ENCODE measurements at places on chromosomes 1 and 21. TPM values are rescaled to one million over a fixed set of nuclear protein-coding genes. Genes with fewer than 3 reads are reported as not detected.

DNA sequence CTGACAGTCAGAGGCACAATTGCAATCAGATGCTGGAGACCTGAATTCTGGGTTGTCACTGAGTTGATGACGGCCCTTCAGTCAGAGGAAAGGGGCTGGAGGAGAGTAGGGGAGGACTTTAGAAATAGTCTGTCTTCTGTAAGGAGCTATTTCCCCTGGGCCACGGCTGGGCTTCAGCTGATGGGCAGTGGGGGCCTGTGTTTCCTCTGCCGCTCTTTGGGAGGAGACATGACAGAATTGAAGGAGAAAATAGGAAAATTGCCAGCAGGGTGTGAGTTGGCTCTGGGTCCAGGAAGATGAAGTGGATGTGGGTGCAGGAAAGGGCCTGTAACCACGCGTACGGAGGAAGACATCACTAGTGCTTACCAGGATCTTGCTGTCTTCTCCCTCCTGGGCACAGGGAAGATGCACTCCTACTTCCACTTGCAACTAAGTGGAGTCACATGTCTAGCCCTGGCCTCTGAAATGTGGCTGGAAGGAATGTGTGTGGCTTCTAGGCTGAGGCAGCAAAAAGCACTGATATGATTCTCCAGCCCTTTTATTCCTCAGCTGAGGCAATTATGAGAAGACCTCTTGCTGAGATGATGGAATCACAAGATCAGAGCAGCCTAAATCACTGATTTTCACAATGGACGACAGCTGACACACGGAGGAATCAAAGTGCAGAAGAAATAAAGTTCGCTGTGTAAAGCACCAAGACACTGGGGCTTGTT lies 250.0 kb downstream of the GRIK3 start:
- no peak overlapping the region for H3K4me3 ChIP-seq
- H3K4me1 ChIP-seq: no peaks in the 10 kb centered on the region
- H3K27me3 ChIP-seq: peaks cover 20% of the 10 kb centered on the region
- H3K27ac ChIP-seq: no peak overlapping the region
- DNase-seq: no peak
- no peaks in the 10 kb centered on the region for H3K36me3 ChIP-seq

GRCh38 chr1:10339036-10339567 lies 59.8 kb upstream of the PGD start:
- no peaks in the 10 kb centered on the region for H3K27me3 ChIP-seq
- no peak for DNase-seq
- H3K27ac ChIP-seq: no peak overlapping the region
- peaks cover 60% of the 10 kb centered on the region for H3K36me3 ChIP-seq
- peaks cover 8% of the 10 kb centered on the region for H3K4me1 ChIP-seq
- H3K4me3 ChIP-seq: no peak overlapping the region

DNA sequence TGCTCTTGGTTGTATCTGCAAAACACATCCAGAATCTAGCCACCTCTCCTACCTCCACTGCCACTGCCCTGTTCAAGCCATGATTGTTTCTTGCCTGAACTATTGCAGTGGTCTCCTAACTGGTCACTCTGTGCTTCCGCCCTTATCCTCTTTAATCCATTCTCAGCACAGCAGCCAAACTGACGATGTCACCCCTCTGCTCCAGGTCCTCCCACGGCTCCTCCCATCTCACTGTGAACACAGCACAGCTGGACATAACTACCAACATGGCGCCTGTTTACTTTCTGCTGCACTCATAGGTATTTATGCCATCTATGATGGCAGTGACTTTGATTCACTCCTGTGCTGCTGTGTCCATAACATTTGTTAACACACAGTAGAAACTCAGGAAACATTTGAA lies 406.7 kb downstream of the DISC1 start:
- H3K27me3 ChIP-seq: peaks cover 12% of the 10 kb centered on the region
- no peaks in the 10 kb centered on the region for H3K36me3 ChIP-seq
- peaks cover under 1% of the 10 kb centered on the region for H3K4me1 ChIP-seq
- no peak for DNase-seq
- H3K4me3 ChIP-seq: no peak overlapping the region

- no peak overlapping the region for H3K27ac ChIP-seq
- no peak for DNase-seq
- peaks cover 11% of the 10 kb centered on the region for H3K4me1 ChIP-seq
- no peaks in the 10 kb centered on the region for H3K27me3 ChIP-seq
Measured at GRCh38 chr21:46253610-46254124, 25.1 kb upstream of the LSS start.

DNA sequence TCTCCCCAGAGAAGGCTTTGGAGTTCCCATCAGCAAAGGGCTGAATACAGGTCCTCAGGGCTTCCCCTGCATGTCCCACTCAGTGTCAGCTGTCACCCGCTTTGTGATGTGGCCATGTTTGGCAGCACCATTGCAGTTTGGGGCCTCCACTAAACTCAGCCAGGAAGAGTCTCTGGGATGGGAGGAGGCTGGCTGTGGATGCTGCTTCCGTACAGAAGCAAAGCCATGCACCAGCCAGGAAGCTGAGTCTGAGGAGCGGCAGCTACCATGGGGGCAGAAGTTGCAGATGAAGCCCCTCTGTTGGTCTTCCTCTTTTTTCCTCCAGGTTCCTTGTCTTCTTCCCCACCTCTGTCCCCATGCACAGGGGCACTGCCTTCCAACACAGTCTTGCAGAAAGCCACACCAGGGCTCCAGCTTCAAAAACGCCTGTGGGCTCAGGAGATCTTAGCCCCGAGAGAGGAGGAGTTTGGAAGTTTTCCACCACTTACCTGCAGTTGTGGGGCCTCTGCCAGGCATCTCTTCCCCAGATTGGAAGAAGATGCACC lies 416.8 kb downstream of the NPHP4 start:
- H3K4me3 ChIP-seq: no peak overlapping the region
- no peak overlapping the region for H3K27ac ChIP-seq
- no peaks in the 10 kb centered on the region for H3K4me1 ChIP-seq
- no peaks in the 10 kb centered on the region for H3K36me3 ChIP-seq
- H3K27me3 ChIP-seq: peaks cover 56% of the 10 kb centered on the region

DNA sequence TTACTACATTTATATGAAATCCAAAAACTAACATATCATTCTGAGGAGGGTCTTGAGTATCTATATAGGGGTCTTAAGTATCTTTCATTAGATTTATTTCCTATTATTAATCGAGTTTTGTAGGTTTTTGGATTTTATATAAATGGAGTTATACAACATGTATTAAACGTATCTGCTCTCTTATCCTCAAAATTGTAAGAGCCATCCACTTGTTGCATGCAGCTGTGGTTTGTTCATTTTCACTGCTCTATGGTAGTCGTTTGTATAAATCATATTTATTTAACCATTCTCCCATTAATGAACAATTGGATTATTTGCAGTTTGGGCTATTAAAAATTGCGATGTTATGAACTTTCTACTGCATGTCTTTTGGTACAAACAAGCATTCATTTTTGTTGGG lies 97.1 kb downstream of the ENAH start:
- peaks cover 8% of the 10 kb centered on the region for H3K4me1 ChIP-seq
- H3K4me3 ChIP-seq: no peak overlapping the region
- H3K27me3 ChIP-seq: no peaks in the 10 kb centered on the region
- peaks cover 35% of the 10 kb centered on the region for H3K36me3 ChIP-seq

DNA sequence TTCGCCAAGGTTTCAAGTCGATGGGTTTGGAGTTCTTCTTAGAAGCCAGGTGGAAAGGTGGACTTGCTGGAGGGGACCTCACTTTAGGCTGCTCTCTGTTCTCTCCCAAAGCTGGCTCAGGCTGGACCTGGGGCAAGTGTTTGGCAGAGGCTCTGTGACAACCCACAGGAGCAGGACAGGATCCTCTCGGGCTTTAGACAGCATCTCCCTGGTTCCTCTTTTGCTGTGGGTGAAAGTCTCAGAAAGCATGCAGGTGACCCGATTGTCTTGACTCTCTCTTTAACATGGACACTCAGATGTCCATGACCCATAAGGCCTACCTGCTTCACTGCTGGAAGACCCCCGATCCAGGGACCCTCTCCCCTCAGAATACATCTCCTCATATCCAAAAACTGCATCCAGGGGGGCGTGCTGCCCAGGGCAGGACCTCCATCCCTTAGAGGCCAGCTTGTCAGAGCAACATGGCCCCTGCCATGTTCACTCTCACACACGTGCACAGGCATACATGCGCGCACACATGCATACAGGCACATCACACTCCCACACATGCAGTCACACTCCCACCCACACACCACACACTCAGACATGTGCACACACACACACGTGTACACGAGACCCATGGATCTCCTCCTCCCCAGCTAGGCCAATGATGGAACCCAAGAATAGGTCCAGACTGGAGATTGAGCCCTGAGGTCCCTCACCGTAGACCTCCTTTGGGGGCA lies 21.3 kb downstream of the MRPL37 start:
- peaks cover 48% of the 10 kb centered on the region for H3K36me3 ChIP-seq
- DNase-seq: no peak
- no peaks in the 10 kb centered on the region for H3K27me3 ChIP-seq
- H3K4me1 ChIP-seq: no peaks in the 10 kb centered on the region
- H3K4me3 ChIP-seq: no peak overlapping the region

DNA sequence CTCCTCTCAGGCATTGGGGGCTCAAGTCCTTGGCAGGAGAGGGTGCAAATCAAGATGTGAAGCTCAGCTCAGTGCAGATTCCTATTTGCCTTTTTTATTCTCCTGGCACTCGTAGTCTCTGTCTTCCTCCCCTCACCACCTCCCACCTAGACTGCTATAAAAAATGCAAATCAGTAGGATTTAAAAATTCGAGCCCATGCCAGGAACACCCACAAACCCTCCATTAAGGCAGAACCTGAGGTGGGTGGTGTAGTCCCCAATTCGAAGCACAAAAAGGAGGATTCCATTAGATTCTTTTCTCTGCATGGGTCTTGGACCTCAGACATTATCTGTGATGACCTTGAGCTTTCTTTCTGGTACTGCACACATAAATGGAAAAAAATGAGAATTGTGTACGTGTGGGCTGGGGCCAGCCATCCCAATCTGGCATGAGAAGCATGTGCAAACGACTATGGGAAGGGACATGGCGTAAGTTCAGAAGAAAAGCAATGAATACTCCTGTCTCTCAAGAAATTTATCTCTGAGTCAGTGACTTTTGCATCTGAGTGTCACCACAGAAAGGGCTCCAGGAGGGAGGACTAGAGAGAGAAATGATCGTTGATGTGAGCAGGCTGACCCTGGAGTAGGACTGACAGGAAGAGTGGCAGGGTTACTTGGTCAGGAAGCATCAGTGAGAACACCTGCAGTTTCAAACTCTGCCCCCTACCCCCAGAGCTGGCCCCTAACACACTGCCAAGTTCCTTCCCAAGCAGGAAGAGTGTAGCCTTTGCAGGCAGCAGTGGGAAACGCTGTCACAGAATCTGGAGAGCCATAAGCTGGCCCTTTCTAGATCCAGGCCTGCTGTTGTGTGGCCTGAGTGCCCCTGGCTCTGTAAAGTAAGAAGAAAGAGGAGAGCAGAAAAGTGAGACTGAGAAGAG lies 1.7 kb downstream of the INKA2 start:
- H3K27ac ChIP-seq: peak overlapping the region; percentile 47
- DNase-seq: no peak
- H3K4me3 ChIP-seq: peak overlapping the region; percentile 82
- no peaks in the 10 kb centered on the region for H3K36me3 ChIP-seq

- no peaks in the 10 kb centered on the region for H3K27me3 ChIP-seq
- no peak overlapping the region for H3K4me3 ChIP-seq
- no peak for DNase-seq
- no peaks in the 10 kb centered on the region for H3K36me3 ChIP-seq
- peaks cover 11% of the 10 kb centered on the region for H3K4me1 ChIP-seq
- no peak overlapping the region for H3K27ac ChIP-seq
Measured at GRCh38 chr1:213163278-213163711, 112.3 kb downstream of the RPS6KC1 start.

GRCh38 chr1:228144193-228144992 lies 4.3 kb downstream of the GUK1 start:
- H3K4me3 ChIP-seq: peak overlapping the region; percentile 9
- H3K27ac ChIP-seq: no peak overlapping the region
- peaks cover 49% of the 10 kb centered on the region for H3K36me3 ChIP-seq

The CD53 gene
- total RNA-seq: not detected

The KCNK1 gene
- 24.3 TPM for total RNA-seq

The ABCA4 gene
- total RNA-seq: not detected

The ERICH3 gene
- not detected for total RNA-seq

The TNFRSF8 gene
- total RNA-seq: not detected

The CRP gene
- 0.26 TPM for total RNA-seq
